A549 (cell line): ENCODE measurements at places on chromosomes 6 and 20. TPM values are rescaled to one million over a fixed set of nuclear protein-coding genes. Genes with fewer than 3 reads are reported as not detected.

- no peak for DNase-seq
Measured at GRCh38 chr6:21663966-21664313, 70.4 kb downstream of the SOX4 start.

DNA sequence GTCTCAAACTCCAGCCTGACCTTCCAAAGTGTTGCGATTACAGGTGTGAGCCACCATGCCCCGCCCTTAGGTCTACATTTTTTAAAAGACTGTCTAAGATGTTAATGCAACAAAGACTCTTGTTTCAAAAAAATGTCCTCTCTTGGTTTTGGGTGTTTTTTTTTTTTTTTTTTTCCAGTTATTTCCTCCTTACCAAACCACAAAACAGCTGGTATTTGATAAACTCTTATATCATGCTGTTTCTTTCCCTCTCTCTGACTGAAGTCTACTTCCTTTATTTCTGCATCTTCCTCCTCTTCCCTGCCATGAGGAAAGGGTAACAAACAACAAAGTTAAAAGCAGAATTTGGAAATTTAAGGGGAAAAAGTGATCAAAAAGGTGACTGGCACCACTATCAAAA lies 21.2 kb downstream of the STK38 start:
- no peak for DNase-seq

GRCh38 chr20:63963784-63964301 lies 5.9 kb downstream of the ZNF512B start:
- DNase-seq = no peak

DNA sequence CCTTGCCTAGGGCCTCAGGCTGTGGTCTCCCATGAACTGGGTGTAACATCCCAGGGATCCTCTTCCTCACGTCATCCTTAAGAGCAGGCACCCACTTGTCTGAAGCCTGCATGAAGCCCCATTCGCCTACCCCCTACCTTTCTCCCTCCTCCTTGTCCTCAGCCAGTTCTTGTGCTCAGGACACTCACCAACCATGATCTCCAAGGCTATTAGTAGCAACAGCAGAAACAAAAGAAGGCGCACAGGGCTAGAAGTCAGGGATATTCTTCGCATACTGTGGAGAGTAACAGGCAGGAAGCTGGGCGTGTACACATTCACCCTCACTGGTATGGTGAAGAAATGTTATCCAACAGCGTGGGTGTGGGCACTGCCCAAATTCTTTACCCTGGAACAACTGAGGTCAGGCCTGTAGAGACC lies 7.3 kb downstream of the RAET1E start:
- no peak for DNase-seq

DNA sequence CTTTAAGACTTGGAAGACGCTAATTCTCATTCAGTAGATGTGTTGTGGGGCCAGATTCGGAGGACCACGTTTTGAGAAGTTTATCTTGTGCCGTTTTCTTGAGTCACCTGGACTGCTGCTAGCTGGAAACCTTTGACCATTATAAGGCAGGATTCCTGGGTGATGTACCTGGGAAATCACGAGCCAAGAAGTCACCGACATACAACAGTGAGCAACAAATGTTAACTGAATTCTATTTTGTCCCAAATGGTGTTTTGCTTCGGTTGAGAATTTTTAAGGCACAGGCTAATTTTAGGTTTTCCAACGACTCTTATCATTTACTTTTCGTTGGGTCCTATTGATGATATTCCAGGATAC lies 93.4 kb upstream of the BTN3A2 start:
- no peak for DNase-seq

DNA sequence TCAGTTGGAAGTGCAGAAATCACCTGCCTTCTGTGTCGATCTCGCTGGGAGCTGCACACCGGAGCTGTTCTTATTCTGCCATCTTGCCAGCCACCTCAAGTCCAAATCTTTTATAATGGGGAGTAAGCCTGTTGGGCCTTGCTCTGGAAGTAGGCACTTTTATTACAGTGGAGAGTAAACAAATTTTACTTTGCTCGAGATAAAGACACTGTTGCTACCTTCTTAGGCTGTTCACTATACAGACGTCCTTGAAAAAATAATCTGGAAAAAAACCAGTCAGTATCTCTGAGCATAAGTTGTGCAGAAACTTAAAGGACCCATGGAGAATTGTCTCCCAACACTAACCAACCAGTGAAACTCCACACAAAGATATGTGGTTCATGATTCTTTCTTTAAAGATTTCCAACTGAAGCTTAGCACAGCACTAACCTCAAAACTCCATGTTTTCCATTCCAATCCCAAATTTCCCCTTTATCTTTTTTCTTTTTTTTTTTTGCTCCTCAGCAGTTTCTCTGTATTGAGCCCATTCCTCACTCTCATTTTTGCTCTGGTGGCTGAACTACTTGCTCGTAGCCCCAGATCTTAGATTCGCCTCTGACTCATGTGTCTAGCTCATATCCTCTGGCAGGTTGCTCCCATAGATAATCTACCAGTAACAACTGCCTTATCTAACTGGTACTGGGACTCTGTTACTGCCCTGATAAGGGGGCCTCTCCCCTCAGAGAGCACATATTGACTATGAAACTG lies 34.3 kb upstream of the COL9A1 start:
- no peak for DNase-seq

USP49 gene
- polyA plus RNA-seq = 3.6 to 4.3 TPM (median 4.1 TPM) in 3 replicates

GRCh38 chr6:75824160-75824559 lies 75.1 kb downstream of the MYO6 start:
- no peak for DNase-seq

DZANK1 gene
- 3.3 to 3.8 TPM (median 3.5 TPM) in 3 replicates for polyA plus RNA-seq
